ENCODE measurements at places on chromosomes 5 and 9.

GRCh38 chr5:73256462-73256861 lies 83.5 kb downstream of the TMEM174 start:
- DNase-seq = no peak

DNA sequence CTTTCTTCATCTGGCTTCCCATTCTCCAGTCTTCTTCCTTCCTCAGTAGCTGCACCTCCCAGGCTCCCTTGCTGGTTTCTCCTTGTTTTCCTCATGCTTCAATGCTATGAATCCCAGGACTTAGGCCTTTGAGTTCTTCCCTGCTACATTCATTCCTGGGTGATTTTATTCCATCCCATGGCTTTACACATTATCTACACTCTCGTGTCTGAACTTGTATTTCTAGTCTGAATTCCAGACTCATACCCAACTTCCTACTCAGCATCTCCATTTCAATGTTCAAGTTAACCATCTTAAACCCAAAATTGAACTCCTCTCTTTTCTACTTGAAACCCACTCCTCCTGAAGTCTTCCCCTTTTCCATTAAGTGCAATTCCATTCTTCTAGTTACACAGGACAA lies 20.0 kb downstream of the SLC24A2 start:
- no peak for DNase-seq

DNA sequence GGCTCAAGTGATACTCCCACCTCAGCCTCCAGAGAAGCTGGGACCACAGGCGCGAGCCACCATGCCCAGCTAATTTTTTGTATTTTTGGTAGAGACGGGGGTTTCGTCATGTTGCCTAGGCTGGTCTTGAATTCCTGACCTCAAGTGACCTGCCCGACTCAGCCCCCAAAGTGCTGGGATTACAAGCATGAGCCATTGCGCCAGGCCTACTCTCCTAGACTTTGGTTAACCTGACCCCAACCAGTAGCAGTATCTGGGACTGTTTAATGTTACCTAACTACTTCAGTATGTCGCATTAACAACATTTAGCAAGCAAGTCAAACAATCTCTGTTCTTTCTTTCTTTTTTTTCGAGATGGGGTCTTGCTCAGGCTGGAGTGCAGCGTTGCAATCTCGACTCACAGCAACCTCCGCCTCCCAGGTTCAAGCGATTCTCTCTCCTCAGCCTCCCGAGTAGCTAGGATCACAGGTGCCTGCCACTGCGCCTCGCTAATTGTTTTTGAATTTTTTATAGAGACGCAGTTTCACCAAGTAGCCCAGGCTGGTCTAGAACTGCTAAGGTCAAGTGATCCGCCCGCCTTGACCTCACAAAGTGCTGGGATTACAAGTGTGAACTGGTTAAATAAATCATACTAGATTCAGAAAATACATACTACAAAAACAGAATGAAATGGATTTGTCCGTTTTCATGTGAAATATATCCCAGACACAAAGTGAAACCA lies 2.0 kb downstream of the AK3 start:
- DNase-seq = no peak

GRCh38 chr5:35198686-35199085 lies 31.6 kb downstream of the PRLR start:
- no peak for DNase-seq

GRCh38 chr5:139285651-139286392 lies 7.7 kb upstream of the MATR3 start:
- DNase-seq = no peak

GRCh38 chr9:89501311-89501898 lies 3.5 kb upstream of the SEMA4D start:
- DNase-seq = no peak

DNA sequence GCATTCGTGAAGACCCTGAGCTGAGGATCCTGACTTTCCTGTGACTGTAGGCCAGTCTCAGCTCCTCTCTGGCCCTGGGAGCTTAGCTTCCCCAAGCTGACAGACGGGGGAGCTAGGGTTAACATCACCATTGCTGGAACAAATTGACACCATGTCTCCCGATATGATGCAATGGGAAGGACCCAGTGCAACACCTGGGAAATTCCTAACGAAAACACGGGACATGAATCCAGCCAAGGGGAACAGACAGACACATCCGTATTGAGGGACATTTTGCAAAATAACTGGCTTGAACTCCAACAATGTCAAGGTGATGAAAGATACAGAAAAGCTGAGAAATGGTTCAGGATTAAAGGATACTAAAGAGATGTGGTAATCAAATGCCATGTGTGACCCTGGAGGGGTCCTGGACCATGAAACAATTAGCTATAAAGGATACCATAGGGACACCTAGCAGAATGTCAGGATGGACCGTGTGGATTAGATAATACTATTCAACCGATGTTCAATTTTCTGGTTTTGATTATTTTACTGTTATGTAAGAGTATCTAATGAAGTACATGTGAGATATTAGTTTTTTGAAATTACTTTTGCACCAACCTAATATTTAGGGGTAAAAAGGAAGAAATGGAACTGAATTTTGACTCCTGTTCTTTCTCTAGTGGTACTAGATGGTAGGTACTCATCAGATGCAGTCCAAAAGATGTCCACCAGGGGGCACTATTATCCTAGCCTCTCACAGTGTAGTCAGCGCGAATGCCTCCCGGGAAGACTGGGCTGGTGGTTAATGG lies 52.7 kb downstream of the NDST1 start:
- DNase-seq = no peak

DNA sequence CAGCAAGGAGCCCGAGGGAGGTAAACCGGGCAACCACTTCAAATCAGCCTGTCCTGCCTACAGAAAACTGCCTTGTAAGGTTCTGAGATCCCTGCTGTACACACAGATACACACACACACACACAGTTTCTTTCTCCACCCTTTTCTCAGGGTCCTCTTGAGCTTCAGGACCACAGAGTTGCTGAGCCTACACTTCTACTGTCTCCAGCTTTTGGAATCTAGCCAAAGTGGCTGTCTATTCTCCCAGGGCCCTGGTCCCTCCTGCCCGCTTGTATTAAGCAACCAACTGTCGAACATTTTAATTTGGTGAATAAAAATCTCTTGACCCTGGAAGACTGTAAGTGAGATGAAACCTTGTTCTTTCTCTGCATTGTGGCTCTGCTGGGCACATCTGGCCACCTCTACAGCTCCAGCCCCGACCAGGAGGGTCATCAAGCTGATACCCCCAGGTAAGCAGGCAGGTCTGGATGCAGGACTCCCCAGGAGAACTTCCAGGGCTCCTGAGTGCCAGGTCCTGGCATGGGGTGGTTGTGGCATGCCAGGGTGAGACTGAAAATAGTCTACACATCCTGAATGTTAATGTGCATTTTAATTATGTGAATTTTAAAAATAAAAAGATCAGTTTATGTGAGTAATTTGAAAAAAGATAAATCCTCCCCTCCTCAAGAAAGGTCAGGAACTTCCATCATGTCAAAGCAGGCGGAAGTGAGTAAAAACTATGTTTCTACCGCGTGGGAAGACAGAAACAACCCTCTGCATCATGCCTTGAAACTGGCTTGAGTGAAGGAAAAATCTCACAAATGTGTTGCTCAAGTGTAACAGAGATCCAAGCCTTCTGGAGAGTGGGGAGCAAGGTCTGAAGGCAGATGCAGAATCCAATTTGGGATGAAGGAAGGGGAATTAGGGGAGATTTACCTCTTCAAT lies 15.0 kb upstream of the S1PR3 start:
- no peak for DNase-seq

DNA sequence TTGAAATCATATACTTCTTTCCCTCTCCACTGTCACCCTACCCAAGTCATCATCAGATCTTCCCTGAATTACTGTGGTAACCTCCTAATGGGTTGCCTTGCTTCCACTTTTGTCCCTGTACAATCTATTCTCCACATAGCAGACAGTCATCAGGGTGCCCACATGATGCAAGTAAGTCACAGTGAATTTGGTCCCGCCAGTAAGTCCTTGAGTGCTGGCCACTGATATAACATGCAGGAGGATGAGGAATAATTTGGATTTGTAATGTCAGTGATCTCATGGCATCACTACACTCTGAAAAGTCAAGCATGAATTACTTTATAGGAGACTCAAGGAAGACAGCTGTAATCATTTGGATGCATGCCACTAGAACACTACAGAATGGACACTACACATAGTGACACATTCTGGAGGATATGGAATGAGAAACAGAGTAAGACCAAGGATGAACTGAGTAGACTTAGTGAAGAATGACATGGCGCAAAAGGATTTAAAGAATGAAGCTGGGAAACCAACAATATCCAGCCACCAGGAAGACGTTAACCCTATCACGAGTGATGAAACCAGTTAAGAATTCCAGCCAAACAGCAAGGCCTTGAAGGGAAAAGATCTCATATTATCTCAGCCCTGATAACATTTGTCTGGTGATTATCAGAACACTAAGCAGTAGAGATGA lies 28.6 kb downstream of the MARCHF3 start:
- DNase-seq = no peak

DNA sequence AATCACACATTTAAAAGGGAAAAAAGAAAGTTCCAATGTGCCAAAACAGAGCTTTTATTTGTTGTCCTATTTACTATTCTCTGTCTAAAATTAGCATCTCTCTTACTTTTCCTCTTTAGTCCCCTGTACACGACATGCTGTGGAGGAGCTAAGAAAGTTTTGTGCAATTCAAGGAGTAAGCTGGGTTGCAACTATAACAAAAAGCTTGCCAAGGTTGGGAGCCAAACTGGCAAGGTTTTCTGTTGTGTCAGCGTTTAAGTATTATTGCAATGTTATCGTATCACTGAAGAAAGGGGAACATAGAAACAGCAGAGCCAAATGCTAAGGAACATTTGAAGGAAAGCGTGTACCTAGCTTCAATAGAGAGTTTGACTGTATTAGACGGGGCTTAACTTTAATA lies 680.8 kb downstream of the CETN3 start:
- DNase-seq = no peak

- DNase-seq = no peak
Observed at GRCh38 chr5:82151662-82152061, 126.5 kb downstream of the RPS23 start.

- DNase-seq = no peak
Observed at GRCh38 chr5:102811972-102812371, 56.9 kb downstream of the PAM start.

DNA sequence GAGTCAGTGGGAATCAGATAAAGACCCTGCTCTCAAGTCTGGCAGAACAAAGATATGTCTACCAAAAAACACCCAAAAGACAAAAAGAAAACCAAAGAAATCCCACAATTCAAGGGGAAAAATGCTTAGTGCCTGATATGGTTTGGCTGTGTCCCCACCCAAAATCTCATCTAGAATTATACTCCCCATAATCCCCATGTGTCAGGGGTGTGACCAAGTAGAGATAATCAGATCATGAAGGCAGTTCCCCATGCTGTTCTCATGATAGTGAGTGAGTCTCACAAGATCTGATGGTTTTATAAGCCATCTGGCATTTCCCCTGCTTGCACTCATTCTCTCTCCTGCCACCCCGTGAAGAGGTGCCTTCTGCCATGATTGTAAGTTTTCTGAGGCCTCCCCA lies 13.4 kb downstream of the FBXO10 start:
- DNase-seq = no peak

- DNase-seq = no peak
Observed at GRCh38 chr9:123149067-123149466, 115.6 kb downstream of the GPR21 start.

Measured in NCI-H187 treated with DMSO at 0.1 percent for 48 hours (cell line).